ENCODE measurements at places on chromosomes 2 and 18.

- no peak for DNase-seq
Observed at GRCh38 chr2:69375494-69376353, 11.3 kb downstream of the GFPT1 start.

- no peak for DNase-seq
Observed at GRCh38 chr2:27083410-27084296, 2.9 kb upstream of the KHK start.

DNA sequence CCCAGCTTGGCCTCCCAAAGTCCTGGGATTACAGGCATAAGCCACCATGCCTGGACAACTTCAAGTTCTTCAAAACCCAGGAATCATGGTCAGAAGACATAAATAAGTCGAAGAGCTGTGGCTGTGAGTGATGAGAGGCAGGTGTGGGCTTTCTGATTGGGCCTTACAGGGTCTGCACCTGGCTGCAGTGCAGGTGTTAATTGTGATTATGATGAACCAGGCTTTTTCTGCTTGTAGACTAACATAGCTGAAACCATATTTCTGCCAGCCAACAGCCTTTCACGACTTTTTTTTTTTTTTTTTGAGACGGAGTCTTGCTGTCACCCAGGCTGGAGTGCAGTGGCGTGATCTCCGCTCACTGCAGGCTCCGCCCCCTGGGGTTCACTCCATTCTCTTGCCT lies 14.9 kb upstream of the DTNB start:
- DNase-seq, result no peak

DNA sequence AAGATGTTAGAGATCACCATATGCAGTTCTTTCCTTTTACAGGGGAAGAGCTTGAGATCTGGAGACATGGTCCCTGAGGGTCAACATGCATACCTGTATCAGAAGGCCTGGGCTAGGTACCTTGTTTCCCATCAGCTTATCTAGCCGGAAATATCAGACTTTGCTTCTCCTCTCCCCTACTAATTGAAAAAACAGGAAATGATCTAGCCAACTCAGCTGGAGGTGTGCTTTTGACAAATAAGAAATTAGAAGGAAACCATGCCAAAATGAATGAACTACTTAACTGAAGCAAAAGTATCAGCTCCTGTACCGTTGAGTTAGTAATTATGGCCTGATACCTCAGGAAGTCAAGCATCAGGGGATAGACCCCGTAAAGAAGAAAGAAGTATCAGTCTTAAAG lies 20.4 kb downstream of the PKP4 start:
- DNase-seq, result no peak

DNA sequence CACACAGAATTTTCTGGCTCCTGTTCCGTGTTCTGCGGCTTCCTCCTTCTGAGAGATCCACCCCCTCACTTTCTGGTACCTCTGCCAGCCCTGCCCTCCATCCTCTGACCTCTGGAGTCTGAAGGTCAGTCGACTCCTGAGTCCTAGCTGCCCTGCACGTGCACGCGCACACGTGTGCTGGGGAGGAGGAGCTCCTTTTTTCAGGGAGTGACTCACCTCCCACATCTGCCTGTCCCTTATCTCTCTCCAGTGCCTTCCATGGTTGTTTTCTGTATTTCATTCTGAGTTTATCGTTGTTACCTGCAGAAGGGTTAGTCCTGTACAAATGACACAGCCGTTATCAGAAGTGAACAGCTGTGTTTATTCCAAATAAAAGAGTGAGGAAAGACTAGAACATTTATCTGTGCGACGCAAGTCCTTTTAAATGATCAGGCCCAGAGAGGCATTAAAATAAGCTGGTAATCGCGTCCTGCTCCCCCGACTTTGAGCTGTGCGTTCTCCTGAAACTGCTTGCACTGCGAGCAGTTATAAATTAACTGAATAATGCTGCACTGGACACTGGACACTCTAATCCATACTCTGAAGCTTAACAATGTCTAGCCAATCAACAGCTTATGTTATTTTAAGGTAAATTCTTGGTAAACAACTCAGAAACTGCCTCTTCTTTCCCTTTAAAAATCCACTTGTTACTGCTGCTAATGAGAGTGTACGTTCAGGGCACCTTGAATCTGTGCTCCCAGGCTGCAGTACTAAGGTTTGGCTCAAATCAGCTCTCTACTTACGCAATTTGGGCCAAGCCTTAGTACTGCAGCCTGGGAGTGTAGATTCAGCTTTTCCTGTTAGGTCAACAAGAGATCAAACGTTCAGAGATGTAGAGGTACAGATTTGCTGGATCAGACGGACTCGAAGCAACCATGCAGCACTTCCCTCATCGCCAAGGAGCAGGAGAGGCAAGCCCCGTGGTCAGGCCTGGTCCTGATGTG lies 72.5 kb downstream of the GALR1 start:
- DNase-seq, result no peak

DNA sequence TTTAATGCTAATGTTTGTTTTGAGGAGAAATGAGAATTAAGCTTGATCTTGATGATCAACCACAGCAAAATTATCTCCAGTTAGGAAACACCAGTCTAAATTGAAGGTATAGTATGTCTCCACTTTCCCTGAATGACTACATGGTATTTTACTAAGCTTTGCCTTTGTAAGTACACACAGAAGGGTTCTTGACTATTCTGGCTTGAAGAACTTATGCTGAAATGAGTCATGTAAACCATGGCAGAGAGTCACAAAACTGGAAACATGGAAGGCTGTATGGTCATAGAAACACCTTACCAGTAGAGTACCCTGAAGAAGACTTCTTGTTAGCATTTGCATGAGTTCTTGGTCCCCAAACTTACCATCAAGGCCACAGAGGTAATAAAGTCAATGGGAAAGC lies 250.5 kb downstream of the SLC8A1 start:
- DNase-seq, result no peak

- DNase-seq, result no peak
Observed at GRCh38 chr2:195021711-195022507, 635.1 kb upstream of the SLC39A10 start.

GRCh38 chr2:85988175-85988913 lies 99.6 kb upstream of the ST3GAL5 start:
- DNase-seq, result no peak

DNA sequence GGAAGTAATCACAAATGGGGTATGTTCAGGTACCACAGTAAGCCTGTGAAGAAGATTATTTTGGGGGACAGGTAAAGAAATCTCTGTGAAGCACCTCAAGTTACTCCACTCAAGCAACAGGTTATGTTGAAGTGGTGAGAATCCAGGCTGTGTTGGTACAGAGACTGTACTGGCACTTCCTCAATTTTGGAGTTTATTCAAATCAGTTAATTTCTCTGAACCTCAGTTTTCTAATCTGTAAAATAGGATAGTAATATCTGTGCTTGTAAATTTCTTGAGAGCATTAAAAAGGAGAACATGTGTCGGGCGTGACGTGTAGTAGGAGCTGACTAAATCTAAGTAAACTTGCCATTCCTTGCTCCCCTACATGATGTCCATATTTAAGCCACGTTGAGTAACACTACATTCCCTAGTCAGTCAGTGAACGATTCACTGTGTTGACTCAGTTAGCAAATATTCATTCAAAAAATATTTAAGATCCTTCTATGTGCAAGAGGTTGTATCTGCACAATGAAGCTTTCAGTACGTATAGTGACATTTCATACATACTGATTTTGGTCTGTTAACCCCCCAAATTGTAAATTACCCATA lies 504.2 kb downstream of the ZEB2 start:
- no peak for DNase-seq

DNA sequence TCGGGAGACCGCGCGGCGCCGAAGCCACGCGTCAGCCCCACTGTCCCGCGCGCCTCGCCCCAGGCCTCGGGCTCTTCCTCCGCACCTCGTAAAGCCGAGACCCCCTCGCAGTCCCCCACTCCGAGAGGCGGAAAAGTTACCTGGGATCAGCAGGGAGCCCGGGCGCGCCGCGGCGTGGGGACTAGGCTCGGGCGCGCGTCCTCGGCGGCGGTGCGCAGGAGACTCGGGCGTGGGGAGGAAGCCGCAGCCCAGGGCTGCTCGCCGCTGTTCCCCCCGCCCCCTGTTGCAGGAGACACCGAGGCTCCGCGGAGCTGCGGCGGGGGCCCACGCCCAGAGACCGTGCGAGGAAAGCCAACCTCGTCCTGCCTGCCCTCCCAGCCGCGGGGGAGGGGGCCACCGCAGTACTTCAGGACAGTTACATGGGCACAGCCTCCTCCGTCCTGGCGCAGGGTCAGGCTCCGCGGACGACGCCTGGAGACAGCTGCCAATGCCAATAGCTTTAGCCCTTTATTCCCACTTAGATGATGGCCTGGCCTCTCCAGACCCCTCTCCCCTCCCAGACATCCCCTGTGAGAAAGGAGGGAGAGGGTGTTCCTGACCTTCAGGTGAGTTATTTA lies at the start of gene EPB41L3:
Gene EPB41L3, minus strand, starts transcription at position 225 of the 617 bp plus-strand sequence. CDS start 54,814 bp downstream, outside the sequence.
- no peak for DNase-seq

DNA sequence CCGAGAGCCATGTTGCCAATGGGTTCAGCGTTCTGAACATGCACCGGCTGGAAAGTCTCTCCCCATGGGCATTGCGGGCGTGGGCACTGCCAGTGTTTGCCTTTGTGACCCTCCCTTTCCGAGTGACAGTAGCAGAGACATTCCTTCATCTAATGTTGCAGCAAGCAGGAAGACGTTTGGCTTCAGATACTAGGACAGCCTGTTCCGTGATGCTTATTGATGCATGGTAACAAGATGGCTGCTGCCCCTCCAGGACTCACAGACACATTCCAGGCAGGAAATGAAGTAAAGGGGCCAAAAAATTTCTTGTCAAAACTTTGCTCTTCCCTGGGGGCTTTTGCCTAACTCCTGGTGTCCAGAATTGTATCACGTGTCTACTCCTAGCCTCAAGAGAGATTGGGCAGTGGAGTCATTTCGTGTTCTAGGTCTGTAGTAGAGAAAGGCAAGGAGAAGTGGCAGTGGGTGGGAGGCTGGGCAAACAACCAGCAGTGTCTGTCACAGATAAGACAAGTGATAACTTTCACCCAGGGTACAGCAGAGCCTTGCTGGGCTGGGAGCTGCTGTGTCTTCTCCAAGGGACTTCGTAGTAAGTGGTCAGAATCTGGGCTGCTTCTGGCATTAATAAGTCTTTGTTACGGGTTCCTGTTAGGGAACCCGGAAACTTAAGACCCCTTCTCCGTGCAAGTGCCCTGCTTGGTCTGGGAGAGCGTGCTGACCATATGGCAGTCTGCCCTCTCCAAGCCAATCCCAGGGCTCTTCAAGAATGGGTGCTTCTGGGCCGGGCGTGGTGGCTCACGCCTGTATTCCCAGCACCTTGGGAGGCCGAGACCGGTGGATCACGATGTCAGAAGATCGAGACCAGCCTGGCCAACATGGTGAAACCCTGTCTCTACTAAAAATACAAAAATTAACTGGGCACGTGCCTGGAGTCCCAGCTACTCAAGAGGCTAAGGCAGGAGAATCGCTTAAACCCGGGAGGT lies 93.5 kb downstream of the TFCP2L1 start:
- no peak for DNase-seq

DNA sequence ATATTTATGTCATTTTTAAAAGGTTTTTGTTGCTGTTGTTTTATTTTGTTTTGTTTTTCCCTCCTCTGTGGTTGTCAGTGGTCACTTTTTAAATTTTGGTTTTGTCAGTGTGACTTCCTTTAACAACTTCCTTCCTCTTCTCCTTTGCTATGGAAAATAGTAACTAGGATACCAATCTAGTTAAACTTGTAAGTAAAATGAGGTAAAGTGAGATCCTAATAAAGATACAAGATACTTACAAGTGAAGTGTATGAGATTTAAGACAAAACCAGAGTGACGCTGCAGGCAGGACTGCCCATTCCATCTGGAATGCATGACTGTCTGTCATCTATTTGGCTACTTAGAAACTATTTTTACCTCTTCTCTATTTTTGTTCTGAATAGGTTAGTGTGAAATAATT lies 30.6 kb upstream of the CREB1 start:
- DNase-seq, result no peak

DNA sequence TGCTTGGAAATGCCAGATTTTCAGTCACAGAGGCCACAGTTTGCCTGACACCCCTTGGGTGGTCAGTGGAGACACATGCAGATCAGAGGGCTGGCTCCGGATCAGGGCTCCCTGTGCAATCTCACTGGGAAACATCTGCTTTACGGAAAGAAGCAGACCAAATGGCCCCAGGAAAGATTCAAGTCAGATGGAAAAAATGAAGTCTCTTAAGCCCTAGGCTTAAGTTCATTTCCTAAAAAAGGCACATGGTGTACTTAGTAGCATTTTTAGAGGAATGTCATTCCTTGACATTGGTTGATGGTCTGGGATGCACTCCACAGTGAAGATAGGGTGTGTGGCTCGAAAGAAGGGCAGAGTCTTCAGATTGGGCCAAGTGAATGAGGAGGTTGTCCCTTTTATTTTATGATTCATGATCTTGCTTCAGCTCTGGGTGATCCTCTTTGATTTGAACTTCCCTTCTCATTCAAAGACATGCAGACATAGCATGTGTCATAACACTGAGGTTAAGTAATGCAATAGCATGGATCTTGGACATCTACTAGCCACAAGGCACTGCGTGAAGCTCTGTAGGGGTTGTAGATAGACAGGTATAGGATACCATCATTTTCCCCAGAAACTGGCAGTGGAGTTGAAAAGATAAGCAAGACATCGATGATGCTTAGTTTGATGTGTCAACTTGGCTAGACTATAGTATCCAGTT lies 56.5 kb downstream of the KCNE4 start:
- no peak for DNase-seq

DNA sequence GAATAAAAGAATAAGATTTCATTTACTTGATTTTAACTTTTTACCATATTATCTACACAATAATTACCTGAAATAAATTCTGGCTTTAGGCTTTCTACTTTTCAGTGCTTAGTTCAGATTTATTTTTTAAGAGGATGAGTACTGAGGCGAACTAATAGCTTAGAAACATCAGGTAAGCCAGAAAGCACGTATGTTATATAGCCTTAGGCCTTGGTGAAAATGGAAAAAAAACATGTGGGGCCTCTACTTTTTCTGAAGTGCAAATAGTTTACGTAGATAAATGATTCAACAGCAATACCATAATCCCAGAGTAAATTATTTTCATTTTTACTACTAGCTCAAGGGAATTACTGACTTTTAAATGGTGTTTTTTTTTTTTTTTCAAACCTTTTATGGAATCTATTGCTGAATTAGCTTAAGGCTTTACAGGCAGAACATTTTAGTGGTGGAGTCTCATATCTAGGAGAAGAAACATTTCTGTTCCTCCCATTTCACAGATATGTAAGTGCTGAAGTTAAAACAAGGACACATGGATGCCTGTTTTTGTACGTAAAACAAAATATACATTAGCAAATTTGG lies 6.2 kb downstream of the CPS1 start:
- DNase-seq, result no peak

- DNase-seq, result no peak
Observed at GRCh38 chr2:176826984-176827668, 385.5 kb upstream of the HNRNPA3 start.

- DNase-seq, result no peak
Observed at GRCh38 chr18:23235860-23236259, 100.6 kb downstream of the CABLES1 start.

GRCh38 chr2:71064754-71065621 lies 3.5 kb upstream of the NAGK start:
- DNase-seq, result no peak
